ENCODE measurements at places on chromosomes 4 and X.

DNA sequence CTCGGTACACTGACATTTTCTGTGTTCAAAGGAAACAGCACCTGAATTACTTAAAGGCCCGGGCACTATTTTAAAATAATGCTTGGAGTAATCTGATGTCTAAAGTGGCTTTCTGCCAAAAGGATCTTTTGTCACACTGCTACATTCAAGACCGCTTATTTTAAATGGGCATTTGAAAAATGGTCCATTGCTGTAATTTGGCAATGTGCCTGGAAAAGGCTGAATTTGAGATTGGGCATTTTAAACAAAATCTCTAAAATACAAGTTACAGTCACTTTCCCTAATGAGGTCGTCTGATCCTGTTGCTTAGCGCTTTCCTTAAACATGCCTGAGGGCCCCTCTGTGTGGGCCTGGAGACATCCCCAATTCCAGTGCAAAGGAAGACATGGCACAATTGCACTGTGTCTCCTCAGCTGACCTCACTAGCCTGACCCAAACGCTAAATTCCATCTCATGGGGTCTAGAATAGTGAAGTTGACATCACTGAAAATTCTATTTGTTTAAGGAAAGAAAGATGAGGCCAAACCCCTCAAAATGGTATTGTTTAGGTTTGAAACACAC is 214.2 kb downstream of the GPC3 start:
- no peak for DNase-seq

GRCh38 chrX:34886011-34886410 is 56.6 kb upstream of the FAM47B start:
- no peak for DNase-seq

GRCh38 chr4:3436798-3437581 is 4.8 kb upstream of the HGFAC start:
- DNase-seq: no peak

GRCh38 chr4:139887962-139888735 is 222.5 kb downstream of the MGST2 start:
- no peak for DNase-seq

GRCh38 chr4:88775026-88775425 is 77.4 kb upstream of the NAP1L5 start:
- DNase-seq: no peak

DNA sequence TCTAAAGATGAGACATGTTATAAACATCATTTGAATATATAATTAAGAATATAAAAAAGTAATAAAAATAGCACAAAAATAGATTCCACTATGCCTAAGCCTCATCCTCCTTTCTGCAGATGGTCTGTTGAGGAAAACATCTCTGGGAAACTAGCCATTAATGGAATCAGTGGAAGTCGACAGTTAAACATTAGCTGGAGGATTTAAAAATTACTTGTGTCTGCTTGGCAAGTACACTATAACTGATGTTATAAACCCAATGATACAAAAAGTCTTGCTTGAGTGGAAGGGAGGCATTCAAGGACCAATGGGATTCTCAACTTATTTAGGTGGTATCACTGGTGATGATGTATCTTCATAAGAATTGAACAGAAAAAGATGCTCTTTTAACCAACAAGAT is 1598.3 kb downstream of the PCDH18 start:
- DNase-seq: no peak

GRCh38 chr4:76658231-76659102 is 223.4 kb downstream of the SHROOM3 start:
- no peak for DNase-seq

- DNase-seq: peak; percentile 34
Observed at GRCh38 chr4:54233277-54233696, 4.2 kb downstream of the PDGFRA start.
